Dermis microvascular lymphatic vessel endothelial cell (primary cell): ENCODE measurements at places on chromosomes 6 and 20. TPM values are rescaled to one million over a fixed set of nuclear protein-coding genes. Genes with fewer than 3 reads are reported as not detected.

DNA sequence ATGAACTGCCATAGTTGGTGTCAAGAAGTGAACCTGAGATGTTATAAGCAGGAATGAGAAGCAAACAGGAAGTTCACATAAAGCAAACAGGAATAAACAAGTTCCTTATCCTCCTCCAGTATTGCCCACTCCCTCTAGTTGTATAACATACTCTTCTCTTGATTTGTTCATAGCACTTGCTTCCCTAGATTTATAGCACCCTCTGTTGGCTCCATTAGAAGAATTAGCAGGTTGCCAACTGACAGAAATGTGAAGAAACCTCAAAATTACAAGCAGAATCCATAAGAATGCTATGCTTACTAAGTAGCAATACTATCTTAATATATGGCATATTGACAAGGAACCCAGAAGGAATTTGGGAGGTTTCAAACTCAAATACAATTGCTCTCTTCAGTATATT, 195.4 kb downstream of the TBX18 start:
- peak; percentile 46 for DNase-seq

The CCDC170 gene
- total RNA-seq = under 0.01 TPM in 2 replicates

DNA sequence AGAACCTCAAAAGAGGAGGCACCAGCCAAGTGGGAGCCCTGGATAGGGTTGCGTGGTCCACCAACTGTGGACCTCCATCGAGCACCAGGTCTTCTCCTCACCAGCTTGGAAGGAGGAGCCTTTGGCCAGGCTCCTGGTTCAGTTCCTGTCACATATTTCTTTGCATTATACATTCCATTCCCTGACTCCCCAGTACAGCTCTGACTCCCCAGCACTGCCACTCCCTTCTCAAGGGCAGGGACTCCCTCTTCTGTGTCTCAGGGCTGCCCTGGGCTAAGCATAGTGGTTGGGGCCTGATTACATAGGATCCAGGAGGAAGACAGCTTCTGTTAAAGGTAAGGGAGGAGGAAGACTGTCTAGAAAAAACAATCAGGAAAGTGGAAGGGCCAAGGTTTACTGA, 91.1 kb downstream of the MRPL14 start:
- no peak for DNase-seq

The SCGN gene
- under 0.01 TPM in 1 of 2 replicates, not detected in the other for total RNA-seq

GRCh38 chr6:51968265-51968664, 119.1 kb downstream of the PKHD1 start:
- DNase-seq = no peak

The KCNG1 gene
- total RNA-seq = 1.9 and 2.3 TPM in 2 replicates

DNA sequence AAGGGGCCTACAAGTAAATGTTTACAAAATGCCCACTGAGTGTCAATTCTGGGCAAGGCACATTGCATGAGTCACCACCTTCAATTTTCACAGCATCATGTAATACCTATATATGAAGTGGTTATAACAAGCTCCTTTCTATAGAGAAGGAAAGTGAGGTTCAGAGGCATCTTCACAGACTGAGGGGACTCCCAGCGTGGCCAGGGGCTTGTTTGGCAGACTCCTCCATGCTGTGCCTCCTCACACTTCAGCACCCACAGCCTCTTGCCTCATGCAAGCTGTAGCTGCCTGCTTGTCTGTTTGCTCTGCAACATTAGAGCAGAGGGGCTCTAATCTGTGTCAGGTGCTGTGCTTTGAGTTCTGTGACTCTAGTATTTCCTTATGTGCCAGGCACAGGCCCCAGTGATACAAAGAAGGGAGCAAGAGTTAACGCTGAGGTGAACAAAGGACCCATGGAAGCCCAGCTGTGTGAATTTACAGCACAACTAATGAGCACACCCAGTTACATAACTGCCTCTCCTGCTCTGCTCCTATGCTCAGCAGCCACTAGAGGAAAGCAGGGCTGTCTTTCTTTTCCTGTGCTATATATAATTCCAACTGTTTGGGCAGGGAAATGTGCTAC, 72.3 kb downstream of the ZHX3 start:
- no peak for DNase-seq

The ARMH2 gene
- total RNA-seq = not detected in 2 replicates

DNA sequence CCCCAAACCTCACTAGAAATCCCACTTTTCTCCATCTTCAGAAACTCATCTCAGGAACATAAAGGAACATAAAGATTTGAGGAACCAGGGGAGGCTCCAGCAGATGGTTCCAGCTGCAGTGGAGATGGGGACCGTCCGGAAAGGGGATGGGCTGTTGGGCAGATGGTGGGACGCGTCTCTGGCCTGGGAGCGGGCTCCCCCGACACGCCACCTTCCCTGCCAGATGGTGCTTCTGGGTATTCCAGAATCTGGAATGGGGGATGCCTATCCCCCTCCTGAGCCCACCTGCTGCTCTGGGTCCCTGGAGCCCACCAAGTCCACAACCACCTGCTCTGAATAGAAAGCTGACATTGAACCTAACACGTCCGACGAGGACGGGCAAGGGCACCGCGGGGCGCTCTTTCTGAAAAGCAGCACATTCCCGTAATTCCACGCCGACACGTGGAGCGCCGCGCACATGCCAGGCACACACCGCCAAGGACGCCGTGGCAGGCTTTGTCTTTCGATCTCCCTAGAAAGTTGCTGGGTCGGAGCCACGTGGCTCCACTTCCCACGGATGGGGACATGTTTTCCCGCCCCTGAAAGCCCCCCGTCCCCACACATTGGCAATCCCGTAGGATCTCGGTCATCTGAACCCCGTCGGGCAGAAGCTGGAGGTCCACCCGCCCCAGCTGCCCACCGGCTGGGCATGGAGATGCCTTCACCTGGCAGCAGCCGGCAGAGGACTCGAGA, 27.3 kb downstream of the SLC2A4RG start:
- no peak for DNase-seq

GRCh38 chr6:38212116-38212515, 392.6 kb downstream of the ZFAND3 start:
- DNase-seq = no peak

- no peak for DNase-seq
These were observed 20.5 kb downstream of the UBE2V1 start for GRCh38 chr20:50092436-50092835.

DNA sequence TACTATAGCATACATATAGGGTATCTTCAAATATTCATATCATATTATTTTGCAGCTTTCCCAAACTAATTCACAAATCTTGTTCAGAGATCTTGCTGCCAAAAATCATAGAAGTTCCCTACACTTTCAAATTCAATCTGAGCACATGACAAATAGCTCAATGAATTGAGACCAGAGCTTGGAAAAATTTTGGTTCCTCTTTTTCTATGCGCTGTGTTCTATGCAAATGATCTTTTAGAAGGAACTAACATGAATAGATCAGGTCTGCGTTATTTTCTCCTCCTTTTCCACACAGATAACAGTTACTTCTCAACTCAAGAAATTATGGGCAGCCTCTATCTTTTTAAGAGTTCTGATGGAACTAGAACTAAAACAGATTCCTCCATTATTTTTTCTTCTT, 316.3 kb downstream of the ARHGAP18 start:
- no peak for DNase-seq

- DNase-seq = peak; percentile 15
These were observed 43.6 kb upstream of the CCN6 start for GRCh38 chr6:112010328-112010727.

The NOX3 gene
- total RNA-seq = not detected in 2 replicates

GRCh38 chr6:41040940-41041536, 1.2 kb upstream of the TSPO2 start:
- no peak for DNase-seq

- no peak for DNase-seq
These were observed 13.0 kb downstream of the PI3 start for GRCh38 chr20:45187693-45188092.

DNA sequence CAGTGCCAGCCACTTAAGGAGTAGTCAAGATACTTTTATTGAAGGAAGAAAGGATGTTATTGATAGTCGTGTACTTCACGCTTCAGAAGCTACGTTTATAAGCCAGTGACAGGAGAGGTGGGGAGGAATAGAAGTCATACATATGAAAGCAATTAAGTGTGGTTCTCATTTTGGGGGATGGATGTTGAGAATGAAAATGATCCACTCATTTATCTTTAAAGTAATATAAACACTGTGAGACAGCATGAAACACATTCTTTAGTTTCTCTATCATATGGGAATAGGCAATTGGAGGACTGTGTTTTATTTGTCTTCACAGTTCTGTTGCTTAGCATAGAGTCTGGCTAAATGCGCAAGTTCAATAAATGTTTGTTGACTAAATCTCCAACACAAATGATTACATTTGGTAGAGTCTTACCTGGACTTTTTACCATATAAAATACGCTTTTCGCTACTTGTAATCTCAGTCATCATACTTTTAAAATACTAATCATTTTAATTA, 35.2 kb downstream of the AK9 start:
- no peak for DNase-seq

The TAF11 gene
- total RNA-seq = 26.8 and 27.3 TPM in 2 replicates

GRCh38 chr6:14442242-14442641, 324.7 kb downstream of the CD83 start:
- no peak for DNase-seq

The BCAS1 gene
- total RNA-seq = not detected in 2 replicates

The ABRACL gene
- 9.9 and 25.0 TPM in 2 replicates for total RNA-seq

- no peak for DNase-seq
These were observed 621 bp downstream of the NOL7 start for GRCh38 chr6:13615792-13616120.

- no peak for DNase-seq
These were observed 755.8 kb downstream of the PRIM2 start for GRCh38 chr6:58073263-58073662.

- DNase-seq = no peak
These were observed 260.6 kb upstream of the TAB2 start for GRCh38 chr6:149056777-149057463.

- peak; percentile 33 for DNase-seq
These were observed 22.7 kb downstream of the SNAI1 start for GRCh38 chr20:50005471-50005981.

- DNase-seq = peak; percentile 58
These were observed 43.6 kb upstream of the SLC22A23 start for GRCh38 chr6:3500262-3501014.

The TGM3 gene
- total RNA-seq = not detected in 2 replicates

GRCh38 chr6:33118525-33119123, 42.8 kb downstream of the HLA-DPB1 start:
- DNase-seq = peak; percentile 59

The MAP3K7 gene
- total RNA-seq = 19.8 and 24.4 TPM in 2 replicates

The CAGE1 gene
- total RNA-seq = under 0.01 and 0.13 TPM in 2 replicates

The MCCD1 gene
- not detected in 2 replicates for total RNA-seq

DNA sequence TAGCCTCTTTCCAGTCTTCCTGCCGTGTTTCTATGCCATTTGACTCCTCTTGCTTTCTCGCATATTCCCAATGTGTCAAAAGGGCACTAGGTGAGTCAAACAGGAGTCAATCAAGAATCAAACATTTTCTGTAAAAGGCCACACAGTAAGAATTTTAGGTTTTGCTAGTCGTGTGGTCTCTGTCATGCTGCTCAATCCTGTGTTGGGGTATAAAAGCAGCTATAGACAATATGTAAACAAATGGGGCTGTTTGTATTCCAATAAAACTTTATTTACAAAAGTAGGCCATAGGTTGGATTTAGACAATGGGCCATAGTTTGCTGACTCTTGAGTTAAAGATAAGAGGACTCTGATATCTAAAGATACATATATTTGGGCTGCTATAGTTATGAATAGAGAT, 235.4 kb upstream of the BTBD3 start:
- no peak for DNase-seq

- DNase-seq = no peak
These were observed 288.8 kb downstream of the BTBD9 start for GRCh38 chr6:38350942-38351341.

The ERMARD gene
- 14.0 and 16.1 TPM in 2 replicates for total RNA-seq

- DNase-seq = no peak
These were observed 75.1 kb upstream of the MAP7 start for GRCh38 chr6:136625293-136625692.

- no peak for DNase-seq
These were observed 37.0 kb downstream of the TMEM181 start for GRCh38 chr6:158596861-158597260.

DNA sequence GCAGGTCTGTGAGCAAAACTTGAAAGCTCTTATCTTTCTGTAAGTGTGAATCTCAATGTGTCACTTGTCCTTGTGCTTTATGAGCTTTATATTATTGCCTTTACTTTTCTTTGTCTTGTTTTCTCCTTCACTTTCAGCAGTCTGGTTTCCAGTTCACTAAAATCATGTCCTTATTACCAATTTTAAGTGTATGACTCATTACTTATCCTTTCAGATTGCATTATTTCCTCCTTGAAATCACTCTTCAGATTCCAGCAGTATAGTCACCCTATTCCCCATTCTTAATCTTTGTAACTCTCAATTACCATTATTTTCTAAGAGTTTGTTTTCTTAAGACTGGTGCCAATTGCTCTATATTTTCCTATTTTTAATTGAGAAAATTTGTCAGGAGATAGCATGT, 117.4 kb upstream of the GRIK2 start:
- DNase-seq = no peak

GRCh38 chr6:37579444-37580067, 79.9 kb upstream of the CCDC167 start:
- DNase-seq = no peak

The AURKA gene
- total RNA-seq = 9.7 and 27.5 TPM in 2 replicates

DNA sequence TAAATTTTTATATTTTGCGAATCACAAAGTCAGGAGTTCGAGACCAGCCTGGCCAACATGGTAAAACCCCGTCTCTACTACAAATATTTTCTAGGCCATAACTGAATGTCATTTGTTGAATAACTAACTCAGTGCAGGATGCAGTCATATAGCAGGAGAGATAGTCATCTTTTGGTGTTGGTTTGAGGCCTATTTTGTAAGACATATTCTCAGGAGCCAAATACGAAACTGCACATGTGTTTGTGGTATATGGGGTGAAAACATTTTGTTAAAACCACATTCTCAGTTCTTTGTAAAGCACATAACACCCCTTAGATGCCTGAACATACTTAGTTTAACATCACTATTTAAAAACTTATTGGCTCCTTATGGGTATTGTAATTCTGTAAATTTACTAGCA, 4.7 kb upstream of the ENPP5 start:
- no peak for DNase-seq

GRCh38 chr6:48150701-48151100, 39.7 kb upstream of the PTCHD4 start:
- DNase-seq = no peak

The HLA-B gene
- 258 and 476 TPM in 2 replicates for total RNA-seq

- peak; percentile 99 for DNase-seq
These were observed 195.7 kb upstream of the SASH1 start for GRCh38 chr6:148146717-148147462.

DNA sequence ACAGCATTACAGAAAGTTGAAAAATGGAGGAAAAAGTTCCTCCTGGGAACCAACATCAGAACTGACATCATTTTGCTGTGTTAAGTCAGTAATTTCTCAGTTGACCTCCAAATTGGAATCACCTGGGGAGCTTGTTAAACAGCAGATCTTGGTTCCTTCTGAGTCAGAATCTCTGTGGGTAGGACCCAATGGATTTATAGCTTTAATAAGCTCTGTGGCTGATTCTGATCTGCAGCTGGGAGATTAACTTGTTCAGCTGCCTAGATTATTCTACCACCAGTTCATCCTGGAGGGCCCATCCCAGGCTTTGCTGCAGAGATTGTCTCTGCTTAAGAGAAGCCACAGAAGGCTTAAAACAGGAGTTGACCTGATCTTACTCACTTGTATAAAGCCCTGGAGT, 90.7 kb upstream of the POPDC3 start:
- DNase-seq = no peak

GRCh38 chr6:6760002-6760401, 171.5 kb downstream of the LY86 start:
- DNase-seq = no peak

- DNase-seq = no peak
These were observed 12.6 kb downstream of the C6orf52 start for GRCh38 chr6:10681795-10682194.

The F13A1 gene
- total RNA-seq = not detected in 2 replicates

The PTCHD4 gene
- 12.5 and 13.3 TPM in 2 replicates for total RNA-seq

The GPX5 gene
- not detected in 2 replicates for total RNA-seq
